Foreskin melanocyte (primary cell): ENCODE measurements at places on chromosomes 2 and 18.

DNA sequence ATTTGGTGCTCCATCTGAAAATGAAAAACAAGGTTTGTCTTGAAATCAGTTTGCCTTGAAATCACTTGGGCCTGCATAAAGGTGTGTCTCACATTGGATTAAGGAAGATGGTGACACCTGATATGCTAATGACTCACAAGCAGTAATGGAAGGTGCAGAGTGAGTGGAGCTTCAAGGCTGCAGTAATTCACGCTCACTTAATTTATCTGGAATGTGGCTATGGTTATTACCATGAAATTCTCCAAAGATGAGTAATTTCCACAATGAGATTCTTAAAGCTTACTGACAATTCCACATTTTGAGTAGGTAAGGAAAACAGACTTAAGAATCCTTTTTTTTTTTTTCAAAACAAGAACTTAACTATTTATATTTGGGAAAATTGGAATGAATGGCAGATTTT is 156.8 kb downstream of the PAX3 start:
- DNase-seq: peak; percentile 56

- peak; percentile 24 for DNase-seq
These were observed 81.5 kb downstream of the CHRNA1 start for GRCh38 chr2:174682578-174683391.

DNA sequence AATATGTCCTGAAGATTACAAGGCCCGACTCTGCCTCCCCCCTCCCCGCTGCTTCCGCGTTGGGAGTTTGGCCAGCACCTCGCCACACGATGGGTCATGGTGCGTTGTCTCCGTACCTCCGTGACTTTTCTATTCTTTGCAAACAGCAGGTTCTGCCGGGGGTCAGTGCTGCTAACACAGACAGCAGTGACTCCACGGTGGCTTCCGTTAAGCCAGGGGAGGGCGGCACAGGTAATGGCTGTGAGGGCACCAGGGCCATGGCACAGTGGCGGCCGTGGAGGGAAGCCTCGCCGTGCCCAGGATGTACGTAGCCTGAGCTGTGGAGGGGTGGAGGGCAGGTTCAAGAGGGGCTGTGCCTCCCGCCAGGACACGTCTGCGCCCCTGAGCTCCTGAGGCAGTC is 115.5 kb downstream of the NFATC1 start:
- DNase-seq: no peak

DNA sequence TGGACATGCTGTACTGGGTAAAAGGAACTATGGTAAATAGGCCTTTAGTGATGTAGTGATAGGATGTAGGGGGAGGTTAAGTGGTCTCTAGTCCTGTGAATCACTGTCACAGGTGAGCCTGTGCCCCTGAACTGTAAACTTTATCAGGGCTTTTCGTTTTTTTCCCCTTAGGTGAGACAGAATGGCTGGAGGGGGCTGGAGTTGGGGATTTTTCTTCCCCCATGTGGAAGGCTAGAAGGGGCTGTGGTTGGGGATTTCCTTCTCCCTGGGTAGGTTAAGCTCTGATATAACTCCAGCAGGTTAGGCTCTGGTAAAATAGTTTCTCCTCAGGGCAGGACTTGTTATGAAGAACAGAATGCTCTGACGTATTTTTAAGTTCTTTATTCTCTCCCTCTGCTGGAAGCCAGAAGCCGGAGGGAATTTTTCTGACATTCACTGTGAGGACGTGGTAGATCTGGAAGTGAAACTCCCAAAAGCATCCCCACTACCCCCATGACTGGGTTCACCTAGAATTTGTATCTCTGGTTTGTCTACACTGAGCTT is 28.5 kb downstream of the PIKFYVE start:
- no peak for DNase-seq

DNA sequence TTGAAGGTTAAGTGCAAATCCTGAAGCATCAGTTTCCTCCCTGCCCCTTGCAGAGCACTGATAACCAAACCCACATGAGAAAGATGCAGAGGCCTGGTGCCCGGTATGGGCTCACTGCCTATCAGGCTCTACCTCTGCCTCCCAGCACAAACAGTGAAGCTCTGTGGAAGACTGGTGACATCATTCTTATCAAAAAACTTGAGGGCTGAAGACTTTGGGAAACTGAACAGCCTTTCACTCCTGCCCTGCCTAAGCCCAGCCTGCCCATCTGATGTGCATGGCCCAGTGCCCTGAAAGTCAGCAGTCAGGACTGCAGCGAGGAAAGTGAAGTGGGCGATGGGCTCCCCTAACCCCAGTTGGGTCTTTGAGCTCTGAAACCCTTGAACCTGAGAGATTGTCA is 174.8 kb upstream of the ARL4C start:
- no peak for DNase-seq

DNA sequence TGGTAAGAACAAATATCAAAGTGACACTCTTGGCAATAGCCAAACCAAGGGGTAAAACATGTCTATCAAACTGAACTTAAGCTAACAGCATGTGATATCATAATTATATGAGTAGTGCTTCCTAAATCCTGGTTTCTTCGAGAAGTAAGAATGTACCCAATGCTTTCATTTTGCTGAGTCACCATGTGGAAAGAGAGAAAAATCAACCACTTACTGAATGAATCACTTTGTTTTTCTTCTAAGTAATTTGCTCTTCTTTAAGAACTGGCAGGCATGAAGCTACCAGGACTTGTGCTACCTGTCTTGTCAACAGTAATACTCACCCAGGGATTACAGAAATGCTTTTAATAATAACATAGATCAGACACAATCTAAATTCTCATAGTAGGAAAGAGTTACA is 19.0 kb upstream of the DUSP19 start:
- DNase-seq: peak; percentile 39

DNA sequence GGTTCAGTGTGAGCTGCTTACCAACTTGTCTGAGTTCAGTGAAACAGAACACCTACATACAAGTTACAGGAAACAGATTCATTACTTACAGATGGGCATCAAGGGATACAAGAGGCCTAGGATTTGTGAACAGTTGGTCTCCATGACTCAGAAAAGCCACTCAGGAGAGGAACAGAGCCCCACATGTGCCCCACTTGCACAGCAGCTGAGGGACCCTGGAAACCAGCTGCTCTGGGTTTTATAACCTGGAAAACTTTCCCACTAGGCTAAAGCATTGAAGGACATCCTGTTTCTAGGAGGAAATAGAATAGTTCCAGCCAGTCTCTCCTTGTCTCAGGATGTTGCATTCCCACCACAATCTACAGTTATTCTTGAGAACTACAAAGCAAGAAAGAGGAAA is 530.0 kb downstream of the ZNF804A start:
- no peak for DNase-seq

DNA sequence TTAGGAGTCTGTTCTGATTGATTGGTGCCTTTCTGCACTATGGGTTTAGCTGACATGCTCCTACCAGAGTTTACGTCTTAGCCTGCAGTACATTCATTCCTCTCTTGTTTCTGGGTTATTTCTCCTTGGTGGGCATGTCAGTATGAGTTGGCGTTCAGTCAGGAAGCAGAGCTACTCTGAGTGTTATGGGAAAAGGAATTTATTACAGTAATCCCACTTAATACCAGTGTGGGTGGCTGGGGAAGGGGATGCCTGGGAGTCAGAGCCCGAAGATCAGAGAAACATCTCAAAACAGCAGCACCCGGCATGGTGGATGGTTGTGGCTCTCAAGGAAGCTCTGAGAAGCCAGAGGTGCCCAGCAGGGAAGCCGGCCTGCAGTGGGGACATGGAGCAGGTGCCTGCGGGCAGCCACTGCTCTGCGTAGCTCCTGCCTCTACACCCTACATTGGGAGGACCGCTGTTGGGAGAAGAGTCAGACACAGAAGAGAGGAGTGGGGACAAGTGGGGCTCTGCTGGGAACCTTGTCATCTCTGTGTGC is 48.9 kb downstream of the RAB31 start:
- DNase-seq: no peak
